NCI-H1436 (cell line): ENCODE measurements at places on chromosomes 16 and 17.

DNA sequence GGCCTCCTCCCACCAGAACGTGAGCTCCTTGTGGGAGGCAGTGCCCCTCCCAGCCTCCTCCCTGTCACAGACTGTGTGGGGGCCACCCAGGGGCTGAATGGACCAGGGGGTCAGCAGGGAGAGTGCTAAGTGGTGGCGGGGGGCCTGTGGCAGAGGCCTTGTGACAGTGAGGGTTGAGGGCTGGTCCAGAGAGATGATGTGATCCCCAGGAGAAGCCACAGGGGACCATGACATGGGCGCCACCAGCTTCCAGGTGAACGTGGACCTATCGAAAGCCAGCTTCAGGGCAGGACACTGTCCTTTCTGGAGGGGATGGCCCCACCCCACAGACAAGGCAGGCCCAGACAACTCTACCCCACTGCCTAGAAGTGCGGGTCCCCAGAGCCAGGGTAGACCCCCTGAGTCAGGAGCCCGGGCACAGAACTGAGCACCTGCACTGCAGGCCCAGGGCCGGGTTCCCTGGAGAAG lies 3.1 kb downstream of the SPSB3 start:
- DNase-seq: no peak

DNA sequence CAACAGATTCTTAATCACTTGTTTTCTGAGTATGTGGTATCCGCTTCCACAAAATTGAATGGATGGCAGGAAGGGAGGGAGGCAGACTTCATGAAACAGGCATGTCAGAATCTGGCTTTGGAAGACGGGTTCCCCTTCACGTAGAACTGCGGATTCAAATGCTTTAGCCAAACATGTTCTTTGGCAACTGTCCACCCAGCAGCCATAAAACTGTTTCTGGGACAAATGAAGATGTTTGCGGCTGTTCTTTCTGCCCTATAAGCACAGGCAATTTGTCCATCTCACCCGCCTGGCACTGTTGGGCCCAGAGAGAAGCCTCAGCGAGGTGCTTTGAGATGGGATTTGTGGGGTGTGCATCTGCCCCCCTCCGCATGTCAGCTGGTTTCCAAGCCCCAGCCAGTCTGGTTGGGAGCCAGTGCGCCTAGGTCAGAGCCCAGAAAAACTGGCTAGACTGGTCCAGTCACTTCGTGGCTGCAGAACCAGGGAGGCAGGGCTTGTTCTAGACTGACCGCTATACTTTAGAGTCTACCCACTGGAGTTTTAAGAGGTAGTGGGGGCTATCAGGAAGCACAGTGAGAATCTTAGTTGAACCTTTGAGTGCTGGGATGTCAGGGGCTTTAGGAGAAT lies 6.3 kb downstream of the CRHR1 start:
- no peak for DNase-seq

DNA sequence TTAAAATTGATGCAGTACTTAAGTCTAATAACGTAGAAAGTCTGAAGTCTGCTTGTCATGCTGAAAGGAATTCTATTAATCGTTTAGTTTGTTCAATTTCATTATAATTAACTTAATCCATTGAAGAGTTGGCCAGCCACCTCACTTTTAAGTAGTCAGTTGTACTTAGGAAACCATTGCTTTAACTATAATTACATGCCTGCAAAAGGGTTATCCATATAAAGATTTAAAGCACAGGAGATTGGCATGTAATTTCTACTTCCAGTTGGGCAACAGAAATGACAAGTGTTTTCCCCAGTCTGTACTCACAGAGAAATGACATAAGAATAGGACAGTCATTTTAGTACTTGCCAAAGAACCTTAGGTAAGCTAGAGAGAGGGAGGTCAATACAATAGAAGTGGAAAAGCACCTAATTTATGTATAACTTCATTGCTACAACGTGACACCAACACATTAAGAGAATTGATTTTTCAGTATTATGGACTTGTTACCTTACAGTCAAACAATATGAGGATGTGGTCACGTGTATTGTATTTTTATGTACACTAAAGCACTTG lies 3.7 kb upstream of the USP32 start:
- DNase-seq: no peak

- no peak for DNase-seq
These were observed 6.8 kb upstream of the SULT1A1 start for GRCh38 chr16:28616636-28617035.

GRCh38 chr16:25925421-25925820 lies 233.7 kb downstream of the HS3ST4 start:
- no peak for DNase-seq
